ENCODE measurements at places on chromosomes 5 and 9. TPM values are rescaled to one million over a fixed set of nuclear protein-coding genes. Genes with fewer than 3 reads are reported as not detected.

The C8G gene
- 0.78 TPM for polyA plus RNA-seq

DNA sequence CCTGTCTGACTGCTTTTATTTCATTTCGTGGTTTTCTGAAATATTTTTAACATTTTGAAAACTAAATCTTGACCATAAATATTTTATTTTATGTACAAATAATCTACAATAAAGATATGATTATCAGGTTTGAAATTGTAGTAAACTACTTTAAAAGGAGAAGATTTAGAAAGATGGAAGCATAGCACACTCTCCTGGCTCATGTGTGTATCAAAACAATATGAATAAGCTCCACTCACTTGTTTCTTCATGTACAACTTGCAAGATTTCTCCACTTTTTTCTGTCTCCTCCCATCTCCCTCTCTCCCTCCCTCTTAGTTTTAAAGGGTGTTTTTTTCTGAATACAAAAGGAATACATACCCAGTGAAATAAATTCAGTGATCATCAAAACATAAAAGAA is 15.4 kb upstream of the VPS13A start:
- no peak for DNase-seq

GRCh38 chr5:143536364-143536763 is 132.9 kb upstream of the NR3C1 start:
- no peak for DNase-seq

The BTNL9 gene
- polyA plus RNA-seq, result 23.5 TPM

DNA sequence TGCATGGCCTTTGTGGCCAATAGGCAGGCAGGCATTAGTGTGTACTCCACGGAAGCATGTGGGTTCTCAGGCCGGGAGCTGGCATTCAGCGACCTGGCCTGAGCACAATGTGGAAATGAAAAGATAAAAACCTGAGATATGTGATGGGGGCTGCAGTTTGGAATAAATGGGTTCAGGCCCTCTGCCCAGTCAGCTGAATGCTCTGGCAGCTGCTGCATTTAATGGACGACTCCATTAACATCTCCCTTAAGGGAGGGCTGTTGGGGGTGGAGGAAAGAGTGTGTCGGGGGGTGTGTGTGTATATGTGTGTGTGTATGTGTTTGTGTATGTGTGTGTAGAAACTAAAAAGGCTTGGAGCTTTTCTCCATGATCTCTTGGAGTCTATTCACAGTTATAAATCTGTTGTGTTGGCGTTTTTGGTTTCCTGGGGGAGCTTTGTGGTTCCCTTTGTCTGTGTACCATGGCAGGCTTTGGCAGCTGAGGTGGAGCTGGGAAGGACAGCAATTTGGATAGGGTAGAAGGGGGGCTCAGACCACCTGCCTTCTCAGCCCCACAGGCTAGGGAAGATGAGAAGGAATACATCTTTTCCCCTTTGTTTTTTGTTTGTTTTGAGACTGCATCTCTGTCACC is 27.3 kb upstream of the HSPA9 start:
- peak; percentile 56 for DNase-seq

The AIF1L gene
- polyA plus RNA-seq, result 49.5 TPM

GRCh38 chr5:130198927-130199326 is 294.7 kb downstream of the CHSY3 start:
- no peak for DNase-seq

The OR1Q1 gene
- not detected for polyA plus RNA-seq

- no peak for DNase-seq
These were observed 12.5 kb upstream of the CHD1 start for GRCh38 chr5:98941131-98941883.

- no peak for DNase-seq
These were observed 130.6 kb downstream of the SLF1 start for GRCh38 chr5:94749042-94749441.

DNA sequence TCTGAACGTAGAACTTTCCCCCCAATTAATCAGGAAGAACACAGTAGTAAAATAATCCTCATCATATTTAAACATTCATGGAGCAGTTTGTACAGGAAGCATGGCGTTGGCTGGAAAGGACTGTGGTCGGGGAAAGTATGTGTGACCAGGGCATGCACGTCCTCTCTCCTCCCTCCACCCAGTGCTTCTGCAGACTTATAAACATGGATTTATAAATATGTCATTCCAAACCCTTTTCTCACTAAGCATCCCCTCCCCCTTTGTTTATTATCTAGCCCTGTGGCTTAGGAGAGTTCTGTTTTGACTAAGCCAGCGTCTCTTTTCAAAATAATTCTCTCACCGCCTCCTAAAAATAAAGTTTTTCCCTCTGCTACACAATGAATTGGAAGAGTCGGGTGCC is 70.4 kb upstream of the DAP start:
- DNase-seq, result peak; percentile 17

The ENTREP1 gene
- 50.8 TPM for polyA plus RNA-seq

Data from right lung (tissue), 10 donors.